AG09309 (cell line): ENCODE measurements at places on chromosomes 16 and 17.
A peak's percentile ranks its signal among the peaks of the same experiment; 100 is the strongest.

- no peak for DNase-seq
These were observed 133.6 kb upstream of the CRHR1 start for GRCh38 chr17:45650561-45650960.

GRCh38 chr17:12729086-12729485 lies 60.2 kb upstream of the ARHGAP44 start:
- no peak for DNase-seq

DNA sequence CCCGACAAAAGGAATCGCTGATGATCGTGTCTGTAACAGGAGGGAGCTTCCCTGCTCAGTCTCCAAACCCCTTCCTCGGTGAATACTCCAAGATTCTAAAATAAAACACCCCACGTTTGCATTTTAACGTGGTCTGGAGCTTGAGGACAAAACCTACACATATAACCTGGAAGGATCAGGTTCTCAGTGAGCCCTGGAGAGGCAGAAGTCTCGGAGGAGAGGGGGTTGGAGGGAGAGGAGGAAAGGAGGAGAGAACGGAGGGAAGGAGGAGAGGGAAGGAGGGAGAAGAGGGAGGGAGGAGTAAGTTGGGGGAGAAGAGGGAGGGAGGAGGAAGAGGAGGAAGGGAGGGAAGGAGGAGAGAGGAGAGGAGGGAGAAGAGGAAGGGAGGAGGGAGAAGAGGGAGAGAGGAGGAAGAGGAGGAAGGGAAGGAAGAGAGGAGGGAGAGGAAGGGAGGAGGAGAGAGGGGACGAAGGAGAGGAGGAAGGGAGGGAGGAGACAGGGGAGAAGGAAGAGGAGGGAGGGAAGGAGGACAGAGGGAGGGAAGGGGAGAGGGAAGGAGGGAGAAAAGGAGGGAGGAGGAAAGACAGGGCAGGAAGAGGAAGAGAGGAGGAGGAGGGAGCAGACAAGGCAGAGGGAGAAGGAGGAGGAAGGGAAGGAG lies 27.4 kb upstream of the GINS2 start:
- DNase-seq, result no peak

DNA sequence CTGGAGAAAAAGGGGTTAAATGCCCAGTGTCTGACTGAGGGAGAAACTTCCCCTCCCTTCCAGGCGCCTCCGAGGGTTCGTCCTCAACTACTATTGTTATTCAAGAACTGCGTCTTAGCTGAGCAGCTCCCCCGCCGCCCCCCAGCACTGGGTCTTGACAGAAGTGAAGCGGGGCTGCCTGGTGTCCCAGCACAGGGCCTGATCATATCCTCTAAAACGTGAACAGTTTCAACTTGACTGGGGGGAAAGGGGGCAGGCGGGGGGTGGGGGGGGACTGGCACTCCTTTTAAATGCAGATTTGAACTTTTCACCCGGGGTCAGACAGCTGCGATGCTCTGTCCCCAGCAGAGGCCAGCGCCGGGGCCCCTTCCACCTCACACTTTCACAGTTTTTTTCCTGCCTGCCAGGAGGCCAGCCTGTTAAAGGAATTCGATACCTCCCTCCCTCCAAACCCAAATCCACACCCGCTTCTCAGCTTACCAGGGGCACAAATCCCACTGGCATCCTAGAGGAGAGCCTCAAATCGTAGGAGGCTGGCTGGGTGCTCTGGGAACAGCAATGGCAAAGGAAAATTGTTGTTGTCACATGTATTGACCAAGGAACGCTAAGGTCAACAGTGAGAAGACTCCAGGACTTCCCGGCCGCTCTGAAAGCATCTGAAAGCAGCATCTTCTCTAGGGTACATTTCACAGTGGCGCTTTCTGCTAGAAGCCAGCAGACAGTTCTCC lies 14.5 kb downstream of the ZFHX3 start:
- DNase-seq, result no peak

DNA sequence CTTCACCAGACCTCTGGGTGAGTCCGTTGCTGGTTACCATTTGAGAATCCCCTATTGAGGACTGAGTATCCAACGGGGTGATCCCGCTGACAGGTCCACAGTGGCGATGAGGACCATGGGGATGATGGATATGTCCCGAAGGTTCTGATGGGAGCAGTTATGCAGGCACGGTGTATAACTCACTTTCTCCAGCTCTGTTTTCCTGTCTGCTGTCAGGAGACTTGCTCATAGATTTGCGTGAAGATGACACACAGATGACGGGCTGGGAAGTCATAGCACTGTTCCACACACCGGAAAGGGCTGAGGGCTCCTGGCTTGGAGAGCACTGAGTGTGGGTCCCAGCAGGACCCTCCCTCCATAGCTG lies 22.2 kb upstream of the ADCY7 start:
- no peak for DNase-seq

GRCh38 chr17:45730192-45730591 lies 53.9 kb upstream of the CRHR1 start:
- DNase-seq, result no peak

DNA sequence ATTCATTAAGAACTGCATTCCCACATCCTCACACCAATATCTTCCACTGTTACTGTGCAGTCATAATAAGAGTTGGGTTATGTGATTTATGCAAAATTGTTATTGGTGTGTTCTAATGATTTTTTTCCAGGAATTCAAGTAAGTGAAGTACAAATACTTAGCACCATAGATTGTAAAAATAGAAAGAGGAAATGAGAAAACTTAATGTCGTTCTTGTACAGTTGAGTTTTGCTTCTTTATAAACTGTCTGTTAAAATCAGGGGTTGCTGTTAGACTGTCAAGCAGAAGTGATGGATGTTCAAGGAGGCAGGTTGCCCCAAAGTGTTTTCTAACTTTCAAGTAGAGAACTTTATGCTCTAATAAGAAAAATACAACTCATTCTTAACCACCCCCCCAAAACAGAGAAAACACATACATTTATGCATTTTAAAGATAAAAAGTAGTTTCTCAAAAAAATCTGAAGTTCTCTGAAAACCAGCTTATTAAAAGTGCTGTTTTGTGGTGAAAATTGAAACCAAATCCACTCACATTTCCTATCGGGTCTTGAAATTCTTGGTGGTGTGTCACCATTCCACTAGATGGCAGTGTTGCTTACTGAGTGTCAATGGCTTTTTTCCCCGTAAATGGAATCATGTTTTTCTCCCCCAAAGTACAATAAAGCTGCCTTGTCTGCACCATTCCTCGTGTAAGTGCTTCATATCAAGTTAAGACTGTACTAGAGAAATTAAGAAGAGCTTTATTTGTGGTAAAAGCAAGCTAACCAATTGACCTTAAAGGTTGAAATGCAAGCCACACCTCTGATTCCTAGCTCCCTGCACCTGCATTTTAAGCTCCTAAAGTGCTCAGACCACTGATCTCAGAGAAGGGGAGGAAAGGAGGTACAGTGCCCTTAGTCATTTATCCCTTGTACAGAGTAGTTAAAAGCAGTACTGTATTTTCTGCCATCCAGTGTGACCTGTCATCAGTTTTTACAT lies 4.7 kb upstream of the IGSF6 start:
- DNase-seq, result no peak

DNA sequence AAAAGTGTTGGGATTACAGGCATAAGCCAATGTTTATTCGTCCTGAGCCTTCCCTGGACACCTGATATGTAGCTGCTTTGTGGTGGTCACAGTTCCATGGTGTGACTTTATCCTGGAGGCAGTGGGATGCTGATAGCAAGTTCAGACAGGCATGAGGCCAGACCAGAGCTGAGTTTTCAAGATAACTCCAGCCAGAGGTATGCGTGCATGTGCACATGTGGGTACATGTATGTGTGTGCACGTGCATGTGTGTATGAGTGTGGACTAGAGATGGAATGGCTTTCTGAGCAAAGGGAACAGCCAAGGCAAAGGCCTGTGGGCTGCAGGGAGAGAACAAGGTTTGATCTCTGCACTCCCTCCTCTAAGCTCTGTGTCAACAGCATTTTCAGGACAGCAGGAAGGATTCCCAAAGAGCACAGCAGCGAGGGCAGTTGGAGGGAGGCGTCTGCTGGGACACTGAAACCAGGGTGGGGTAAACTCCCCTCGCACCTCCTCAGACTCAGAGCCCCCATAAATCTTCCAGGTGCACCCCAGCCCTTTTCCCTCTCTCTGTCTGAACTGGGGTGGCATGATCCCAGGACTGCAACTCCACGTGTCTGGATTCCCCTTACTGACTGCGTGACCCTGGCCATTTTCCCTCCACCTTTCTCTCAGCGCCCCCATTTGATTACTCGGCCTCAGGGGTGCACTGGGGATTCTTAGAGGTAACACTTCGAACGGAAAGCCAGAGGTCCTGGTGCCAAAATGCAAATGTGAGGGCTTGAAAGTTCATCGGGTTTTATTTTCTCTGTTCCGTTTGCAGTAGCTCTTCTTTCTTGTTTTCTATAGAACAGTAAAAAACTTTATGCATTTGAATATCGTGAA lies 15.3 kb downstream of the NLRC5 start:
- DNase-seq, result no peak

DNA sequence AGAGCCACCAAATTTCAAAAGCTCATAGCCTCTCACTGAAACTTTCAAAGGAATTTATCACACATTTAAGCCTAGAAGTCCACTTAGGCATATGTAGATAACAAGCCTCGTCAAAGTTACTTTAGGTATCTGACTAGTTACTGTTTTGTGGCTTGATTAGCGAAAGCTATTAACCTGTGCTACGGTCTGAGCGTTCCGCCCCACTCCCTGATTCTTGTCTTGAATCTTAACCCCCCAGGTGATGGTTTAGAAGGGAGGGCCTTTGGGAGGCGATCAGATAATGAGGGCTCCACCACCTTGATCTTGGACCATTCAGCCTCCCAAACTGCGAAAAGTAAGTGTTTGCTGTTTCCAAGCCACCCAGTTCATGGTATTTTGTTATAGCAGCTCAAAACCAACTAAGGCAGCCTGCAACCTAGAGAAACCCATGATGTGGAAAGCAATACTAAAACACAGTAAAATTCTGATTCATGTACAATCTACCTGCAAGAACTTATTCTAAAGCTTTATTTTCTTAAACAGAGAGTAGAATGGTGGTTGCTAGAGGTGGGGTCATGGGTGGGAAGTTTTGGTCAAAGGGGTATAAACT lies 7.1 kb downstream of the HSDL1 start:
- no peak for DNase-seq

DNA sequence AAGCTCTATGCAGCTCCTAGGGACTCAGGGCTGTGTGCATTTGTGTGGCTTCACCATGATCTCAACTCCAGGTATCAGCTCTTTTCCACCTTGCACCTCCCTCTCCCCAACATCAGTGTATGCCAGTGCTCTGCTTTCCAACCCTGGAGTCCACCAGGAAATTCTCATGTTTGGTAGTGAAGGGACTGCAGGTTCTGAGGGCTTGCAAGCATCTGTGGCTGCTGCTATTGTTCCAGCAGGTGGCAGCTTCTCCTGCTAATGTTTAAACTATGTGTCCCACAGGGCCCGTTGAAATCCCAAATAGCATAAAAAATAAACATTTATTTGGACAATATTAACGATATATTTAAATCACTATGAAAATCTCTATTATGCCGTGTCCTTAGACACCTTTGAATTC lies 82.0 kb downstream of the RGS9 start:
- DNase-seq, result no peak

DNA sequence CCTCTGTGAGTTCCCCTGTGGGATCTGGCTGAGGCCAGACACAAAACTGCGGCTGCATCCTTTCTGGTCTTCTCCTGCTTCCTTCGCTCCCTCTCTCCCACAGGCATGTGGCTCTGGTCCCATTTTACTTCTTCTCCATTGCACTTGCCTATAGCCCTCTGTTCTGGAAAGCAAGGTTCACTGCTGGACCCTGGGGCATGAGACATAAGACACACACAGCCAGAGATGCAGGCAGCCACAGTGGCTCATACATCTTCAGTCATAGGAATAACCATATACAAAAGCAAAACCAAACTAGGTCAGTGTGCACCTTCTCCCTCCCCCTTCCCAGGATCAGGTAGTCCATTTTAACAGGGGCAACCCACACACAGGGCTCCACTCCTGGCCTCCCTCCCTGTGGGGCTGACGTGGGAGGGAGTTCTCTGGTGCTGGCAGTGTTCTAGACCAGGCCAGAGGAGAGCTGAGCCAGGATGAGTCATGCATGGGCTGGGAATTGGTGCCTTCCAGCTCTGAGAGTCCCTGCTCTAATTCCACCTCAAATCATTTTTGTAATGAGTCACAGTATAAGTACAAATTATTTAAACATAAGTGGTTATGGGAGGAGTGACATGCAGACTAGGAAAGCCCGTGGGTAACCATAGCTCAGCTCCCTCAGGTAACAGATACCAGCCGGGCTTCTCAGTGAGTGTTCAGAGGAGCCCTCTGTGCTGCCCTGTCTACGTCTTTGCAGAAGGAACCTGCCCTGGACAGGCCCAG lies 58.0 kb downstream of the ASIC2 start:
- DNase-seq, result peak; percentile 25

GRCh38 chr16:68997564-68997963 lies 107.9 kb upstream of the HAS3 start:
- no peak for DNase-seq

DNA sequence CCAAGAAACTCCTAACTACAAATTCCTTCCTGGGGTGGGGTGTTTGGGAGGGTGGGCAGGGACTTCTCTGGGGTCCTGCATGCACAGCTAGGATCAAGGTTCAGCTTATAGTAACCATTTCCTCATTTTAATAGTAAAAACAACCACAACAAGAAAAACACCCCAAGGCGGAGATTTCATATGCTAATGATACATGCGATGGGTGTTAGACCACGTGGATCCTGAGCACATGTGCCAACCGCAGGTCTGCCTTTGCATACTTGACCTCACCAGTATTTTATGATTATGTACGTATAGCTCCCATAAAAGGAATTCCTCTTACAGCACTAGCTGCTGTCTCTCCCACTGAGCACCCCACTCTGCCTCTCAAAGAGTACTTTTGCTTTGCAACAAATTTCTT lies 1.9 kb downstream of the KRTAP4-11 start:
- DNase-seq, result no peak

- DNase-seq, result peak; percentile 83
These were observed 6.8 kb downstream of the MPG start for GRCh38 chr16:84718-85406.

DNA sequence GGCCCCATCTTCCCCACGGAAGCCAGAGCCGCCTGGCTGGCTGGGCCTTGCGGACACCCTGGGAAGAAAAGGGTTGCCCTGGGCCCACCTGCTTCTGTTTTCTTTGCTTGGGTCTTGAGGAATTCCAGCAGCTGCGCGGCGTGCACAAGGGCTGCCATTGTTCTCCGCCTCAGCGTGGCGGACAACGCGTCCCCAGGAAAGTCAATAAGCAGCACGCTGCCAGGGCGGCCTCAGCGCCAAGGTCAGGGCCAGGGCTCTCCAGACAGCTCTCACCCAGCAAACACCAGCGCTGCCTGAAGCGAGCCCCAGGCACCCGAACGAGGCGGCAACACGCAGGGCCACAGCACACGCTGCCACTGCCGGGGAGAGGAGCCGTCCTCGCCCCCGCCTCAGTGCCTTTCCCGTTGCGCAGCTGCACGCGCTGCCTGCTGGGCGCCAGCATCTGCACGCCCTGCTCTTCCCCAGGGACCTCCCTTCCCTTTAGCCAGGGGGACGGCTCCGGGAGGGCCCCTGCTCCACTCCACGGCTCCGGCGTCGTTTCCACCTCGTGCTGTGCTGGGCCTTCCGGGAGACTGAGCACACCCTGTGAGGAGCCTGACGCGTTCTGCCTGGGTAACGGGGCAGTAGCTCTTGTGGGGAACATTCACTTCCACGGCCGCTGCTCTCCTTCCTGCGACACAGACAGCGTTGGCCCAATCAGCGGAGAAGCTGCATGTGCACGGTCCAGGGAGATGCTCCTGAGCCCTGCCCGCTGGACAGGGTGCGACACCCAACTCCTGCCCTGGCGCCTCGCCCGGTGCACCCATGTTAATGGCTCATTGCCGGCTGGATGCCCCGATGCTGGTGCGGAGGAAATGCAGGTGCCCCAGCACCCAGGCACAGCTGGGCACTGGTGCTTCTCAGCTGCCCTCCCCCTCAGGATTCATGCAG lies 57.8 kb downstream of the LMF1 start:
- DNase-seq, result no peak

- no peak for DNase-seq
These were observed 35.2 kb downstream of the TSC2 start for GRCh38 chr16:2082983-2083364.
